Naive thymus-derived CD8-positive, alpha-beta T cell (primary cell): ENCODE measurements at places on chromosomes 6 and 20.

DNA sequence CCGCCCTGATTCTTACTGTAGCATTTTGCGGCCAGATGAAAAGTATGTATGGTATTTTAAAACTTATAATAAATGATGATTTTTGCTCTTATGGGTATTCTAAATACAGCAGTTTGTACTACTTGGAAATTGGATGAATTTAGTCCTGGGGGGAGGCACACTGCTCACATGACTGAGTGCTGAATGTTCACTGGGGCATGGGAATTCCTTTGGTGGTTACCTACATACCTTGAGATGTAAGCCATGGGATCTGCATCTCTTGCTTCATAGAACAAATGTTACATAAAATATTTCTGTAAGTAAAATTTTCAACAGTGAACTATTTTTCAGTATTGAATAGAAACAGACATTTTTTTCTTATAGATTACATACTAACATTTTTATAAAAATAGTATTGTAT, 71.1 kb downstream of the FIG4 start:
- DNase-seq: no peak

DNA sequence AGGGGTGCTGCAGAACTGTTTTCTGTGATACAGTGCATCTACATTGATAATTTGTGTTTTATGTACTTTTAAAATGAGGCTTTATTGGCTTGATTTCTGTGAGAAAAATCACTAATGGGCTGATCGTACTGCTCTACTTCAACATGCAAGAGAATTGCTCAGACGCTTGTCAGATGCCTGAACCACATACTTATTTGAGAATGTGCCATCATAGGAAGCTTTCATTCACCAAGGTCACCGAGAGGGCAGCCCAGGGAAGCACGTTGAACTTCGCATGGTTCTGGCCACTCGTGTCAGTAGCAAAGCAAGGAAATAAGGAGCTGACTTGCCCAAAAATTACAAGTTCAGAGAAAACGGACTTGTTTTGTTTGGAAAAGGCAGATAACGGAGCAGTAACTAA, 168.5 kb upstream of the AKAP12 start:
- no peak for DNase-seq

GRCh38 chr6:158459726-158460125, 100.2 kb upstream of the TMEM181 start:
- no peak for DNase-seq

DNA sequence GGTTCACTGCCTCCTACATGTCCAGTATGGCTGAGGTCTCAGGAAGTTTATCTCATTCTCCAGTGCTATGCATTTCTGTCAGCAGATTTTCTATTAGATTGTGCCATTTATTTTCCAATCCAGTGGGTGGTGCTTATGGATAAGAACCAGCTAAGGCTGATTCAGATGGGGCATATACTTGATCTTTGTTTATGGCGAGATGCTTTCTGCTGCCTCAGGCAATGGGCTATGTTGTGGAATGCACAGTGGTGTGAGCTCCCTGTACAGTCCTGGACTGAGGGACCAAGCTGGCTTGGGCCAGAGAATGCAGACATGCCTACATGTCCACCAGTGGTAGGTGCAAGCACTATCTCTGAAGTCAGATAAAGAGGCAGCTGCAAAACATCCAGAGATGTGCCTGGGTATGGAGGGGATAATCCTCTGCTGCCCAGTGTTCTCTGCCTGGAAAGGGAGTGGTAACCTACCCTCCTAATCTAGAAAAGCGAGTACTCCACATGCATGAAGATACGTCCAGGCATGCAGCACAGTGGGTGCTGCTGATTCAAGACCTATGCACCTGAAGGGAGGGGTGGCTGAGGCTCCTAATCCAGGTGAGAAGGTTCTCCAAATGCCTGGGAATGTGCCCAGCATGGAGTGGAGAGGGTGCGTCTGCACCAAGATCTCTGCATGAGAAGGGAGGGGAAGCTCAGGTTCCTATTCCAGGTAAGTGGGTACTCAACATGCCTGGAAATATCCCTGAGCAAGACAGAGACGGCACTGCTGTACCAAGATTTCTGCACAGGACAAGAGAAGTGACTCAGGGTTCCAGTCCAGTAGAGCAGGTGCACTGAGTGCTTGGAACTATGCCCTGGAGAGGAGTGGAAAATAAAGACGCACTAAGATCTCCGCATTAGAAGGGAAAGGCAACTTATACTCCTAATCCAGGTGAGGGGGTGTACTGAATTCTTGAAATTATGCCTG, 9.4 kb downstream of the CST4 start:
- DNase-seq: no peak

- no peak for DNase-seq
Observed at GRCh38 chr6:13838616-13839015, 24.3 kb upstream of the MCUR1 start.

- DNase-seq: no peak
Observed at GRCh38 chr6:74969591-74970267, 236.1 kb downstream of the COL12A1 start.

GRCh38 chr6:166757232-166758135, 130.4 kb upstream of the RPS6KA2 start:
- peak; percentile 9 for DNase-seq

DNA sequence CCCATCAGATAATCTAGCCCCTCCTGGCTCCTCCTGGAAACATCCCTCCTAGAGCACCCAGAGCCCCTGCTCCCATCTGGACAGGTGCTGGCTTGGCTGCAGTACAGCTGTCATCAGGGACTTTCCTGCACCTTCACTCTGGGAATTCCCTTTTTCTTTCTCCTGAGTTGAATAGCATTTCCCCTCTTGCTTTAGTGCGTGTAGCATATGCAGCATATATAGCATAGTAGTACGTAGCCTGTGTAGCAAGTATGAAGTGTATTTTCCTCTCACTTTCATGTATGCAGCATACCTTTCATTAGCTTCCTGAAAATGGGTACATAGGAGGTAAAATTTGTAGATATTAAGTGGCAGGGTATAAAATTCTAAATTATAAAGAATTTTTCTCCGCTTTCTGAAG, 352.9 kb downstream of the ESR1 start:
- no peak for DNase-seq

DNA sequence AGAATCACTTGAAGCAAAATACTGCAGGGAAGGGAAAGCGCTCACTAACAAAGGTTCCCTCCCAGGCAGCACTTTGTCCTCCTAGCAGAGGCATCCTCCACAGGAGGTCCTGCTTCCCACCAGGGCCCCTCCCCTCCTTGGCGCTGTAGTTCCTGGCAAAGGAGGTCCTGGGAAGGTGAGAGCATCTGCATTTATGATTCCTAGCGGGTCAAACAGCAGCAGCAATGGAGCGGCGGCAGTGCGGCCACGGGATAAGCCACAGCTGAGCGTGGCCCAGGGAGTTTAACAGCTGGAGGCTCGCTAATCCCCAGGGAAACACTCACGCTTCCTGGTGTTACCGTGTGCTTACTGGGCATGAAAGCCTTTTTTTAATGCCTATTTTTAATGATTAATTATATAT, 185.8 kb downstream of the TTLL2 start:
- no peak for DNase-seq

- DNase-seq: no peak
Observed at GRCh38 chr6:97175806-97176205, 107.2 kb downstream of the MMS22L start.

DNA sequence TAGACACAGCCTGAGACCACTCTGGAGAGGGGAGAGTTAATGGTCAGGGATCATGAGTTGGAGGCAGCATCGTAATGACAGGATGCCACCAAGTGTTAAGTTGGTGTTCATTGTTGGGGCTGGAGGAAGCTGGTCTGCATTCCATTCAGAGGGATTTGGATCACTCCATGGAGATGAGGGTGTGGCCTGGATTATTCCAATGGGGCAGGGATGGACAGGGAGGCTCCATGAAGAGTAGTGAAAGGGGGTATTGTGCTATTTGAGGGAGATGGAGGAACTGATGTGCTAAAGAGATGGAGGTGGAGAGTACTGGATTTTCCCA, 1.1 kb downstream of the SAPCD1 start:
- no peak for DNase-seq

DNA sequence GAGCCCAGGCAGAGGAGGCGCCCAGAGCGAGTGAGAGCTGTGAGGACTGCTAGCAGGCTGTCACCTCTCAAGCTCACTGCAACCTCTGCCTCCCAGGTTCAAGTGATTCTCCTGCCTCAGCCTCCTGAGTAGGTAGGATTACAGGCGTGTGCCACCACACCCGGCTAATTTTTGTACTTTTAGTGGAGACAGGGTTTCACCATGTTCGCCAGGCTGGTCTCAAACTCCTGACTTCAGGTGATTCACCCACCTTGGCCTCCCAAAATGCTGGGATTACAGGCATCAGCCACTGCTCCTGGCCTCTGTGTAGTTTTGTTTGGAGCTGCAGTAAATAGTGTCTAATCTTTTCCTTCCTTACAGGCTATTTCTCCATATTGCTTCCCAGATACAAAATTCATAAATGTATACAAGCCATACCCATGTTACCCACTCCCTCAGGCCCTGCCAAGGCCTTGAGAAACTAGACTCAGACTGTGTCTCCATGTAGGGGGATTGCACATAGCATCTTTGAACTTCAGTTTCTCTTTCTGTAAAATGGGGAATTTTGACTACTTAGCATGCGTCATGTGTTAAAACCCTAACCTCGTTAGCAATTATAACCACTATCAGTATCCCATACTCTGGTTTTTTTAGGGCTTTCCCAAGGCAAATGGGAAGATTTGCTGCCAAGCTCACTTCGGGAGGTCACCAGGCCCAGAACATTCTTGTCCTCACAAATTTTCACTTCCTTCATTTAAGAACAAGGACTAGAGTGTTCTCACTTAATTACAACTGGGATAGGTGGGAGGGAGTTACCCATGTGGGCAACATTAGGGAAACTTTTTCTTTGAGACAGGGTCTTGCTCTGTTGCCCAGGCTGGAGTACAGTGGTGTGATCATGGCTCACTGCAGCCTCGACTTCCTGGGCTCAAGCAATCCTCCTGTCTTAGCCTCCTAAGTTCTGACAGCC, 67.3 kb upstream of the DDR1 start:
- no peak for DNase-seq

DNA sequence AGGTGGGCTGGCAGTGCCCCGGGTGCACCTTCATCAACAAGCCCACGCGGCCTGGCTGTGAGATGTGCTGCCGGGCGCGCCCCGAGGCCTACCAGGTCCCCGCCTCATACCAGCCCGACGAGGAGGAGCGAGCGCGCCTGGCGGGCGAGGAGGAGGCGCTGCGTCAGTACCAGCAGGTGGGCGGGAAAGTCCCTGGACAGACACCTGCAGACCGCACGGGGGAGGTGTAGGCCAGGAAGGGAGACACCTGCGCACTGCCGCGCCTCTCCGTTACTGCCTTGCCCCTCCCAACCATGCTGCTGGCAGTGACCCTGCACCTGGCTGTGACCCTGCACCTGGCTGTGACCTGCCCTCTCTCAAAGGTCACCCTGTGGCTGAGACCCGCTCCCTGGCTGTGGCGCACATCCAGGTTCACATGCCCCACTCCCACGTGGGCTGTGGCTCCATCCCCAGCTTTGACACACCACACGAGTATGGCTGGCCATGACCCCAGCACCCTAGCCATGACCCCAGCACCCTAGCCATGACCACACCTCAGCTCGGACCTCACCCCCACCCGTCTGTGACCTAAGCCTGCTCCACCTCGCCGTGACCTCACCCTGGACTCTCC, 11.6 kb downstream of the RBCK1 start:
- DNase-seq: no peak

DNA sequence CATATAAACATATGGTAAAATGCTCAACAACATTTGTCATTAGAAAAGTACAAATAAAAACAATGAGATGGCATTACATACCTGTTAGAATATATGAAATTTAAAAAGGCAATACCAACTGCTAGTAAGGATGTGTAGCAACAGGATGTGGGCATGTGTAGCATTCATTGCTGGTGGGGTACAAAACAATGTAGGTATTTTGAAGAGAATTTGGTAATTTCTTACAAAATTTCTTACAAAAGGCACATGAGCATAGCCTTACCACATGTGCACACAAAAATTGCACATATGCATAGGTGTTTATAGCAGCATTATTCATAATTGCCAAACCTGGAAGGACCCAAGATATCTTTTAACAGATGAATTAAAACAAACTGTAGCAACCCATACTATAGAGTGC, 1355.1 kb upstream of the CITED2 start:
- DNase-seq: no peak

DNA sequence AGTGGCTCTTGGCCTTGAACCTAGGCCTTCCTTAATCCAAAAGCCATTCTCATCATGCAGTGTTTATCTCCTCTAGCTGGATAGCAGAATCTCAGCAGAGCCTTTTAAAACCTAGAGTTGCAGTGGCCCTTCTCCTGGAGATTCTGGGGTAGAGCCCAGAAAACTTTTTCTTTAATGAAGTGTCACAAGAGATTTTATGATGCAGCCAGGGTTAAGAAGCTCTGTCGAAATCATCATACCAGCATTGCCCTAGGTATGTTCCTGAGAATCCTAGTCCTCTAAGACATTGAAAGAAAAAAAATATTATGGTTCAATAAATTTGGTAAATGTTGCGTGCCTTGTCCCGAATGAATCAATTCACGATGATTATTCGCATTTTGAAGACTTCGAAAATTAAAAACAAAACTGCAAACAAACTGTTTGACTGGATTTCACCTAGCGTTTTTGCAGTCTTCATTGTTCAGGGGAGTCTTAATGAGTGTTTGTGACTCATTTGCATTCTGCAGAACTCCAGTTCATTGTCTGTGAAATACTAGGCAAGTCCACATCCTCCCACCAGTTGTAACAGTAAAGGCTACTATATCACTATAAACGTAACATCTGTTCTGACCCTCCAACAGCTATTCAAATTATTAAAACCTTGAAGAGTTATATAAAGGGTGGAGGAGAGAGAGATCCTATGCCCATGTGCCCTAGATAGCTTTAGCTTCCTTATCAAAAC, 198.6 kb downstream of the UST start:
- DNase-seq: no peak

DNA sequence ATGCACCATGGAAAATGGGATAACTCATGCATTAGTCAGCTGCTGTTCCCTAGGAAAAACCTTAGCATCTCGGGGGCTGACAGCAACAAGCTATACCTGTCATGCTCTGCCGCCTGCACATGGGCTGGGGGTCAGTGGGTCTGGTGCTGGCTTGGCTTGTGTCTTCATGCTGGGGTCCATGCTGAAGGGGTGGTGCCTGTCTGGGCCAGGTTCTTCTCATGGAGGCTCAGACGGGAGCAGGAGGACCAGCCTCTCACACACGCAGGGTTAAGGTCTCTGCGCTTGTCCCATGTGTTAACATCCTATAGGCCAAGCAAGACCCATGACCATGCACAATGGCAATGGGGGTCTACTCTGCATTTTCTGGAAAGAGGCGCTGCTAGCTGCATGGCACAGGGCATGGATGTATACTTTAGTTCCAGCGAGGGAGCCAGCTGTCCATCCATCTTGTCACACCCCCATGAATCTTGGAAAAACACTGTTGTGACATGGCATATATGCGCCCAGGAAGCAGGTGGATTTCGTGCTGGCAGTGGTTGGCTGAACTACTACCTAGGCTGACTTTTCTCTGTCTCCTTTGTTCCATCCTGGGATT, 24.6 kb upstream of the CST3 start:
- no peak for DNase-seq

DNA sequence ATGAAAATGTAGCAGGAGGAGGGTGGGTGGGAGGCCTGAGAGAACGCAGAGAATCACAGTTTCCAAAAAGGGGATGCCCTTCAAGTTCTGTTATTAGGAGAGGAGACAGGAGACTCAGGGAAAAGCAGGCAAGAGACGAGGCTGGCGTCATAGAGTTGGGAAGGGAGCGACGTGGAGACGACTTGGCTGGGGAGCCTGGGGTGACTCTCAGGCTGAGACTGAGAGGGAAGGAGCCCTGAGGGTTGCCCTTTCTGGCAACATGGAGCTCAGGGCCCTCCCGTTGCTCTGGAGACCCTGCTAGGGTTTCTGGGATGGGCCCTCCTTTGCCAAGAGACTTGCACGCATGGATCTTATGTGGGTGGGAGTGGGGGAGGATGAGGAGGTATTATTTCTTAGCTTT, 108.9 kb downstream of the CDH4 start:
- DNase-seq: no peak
